Activated T-cell treated with anti-CD3 and anti-CD28 coated beads, Interleukin-2, amount 50 U/mL, for 72 hours (primary cell): ENCODE measurements at places on chromosomes 1 and 21.

GRCh38 chr21:32392880-32393676 is at the start of gene URB1:
URB1 (minus strand) TSS chr21:32393012; CDS start chr21:32392910, 102 bp downstream.
- DNase-seq = peak; percentile 95

DNA sequence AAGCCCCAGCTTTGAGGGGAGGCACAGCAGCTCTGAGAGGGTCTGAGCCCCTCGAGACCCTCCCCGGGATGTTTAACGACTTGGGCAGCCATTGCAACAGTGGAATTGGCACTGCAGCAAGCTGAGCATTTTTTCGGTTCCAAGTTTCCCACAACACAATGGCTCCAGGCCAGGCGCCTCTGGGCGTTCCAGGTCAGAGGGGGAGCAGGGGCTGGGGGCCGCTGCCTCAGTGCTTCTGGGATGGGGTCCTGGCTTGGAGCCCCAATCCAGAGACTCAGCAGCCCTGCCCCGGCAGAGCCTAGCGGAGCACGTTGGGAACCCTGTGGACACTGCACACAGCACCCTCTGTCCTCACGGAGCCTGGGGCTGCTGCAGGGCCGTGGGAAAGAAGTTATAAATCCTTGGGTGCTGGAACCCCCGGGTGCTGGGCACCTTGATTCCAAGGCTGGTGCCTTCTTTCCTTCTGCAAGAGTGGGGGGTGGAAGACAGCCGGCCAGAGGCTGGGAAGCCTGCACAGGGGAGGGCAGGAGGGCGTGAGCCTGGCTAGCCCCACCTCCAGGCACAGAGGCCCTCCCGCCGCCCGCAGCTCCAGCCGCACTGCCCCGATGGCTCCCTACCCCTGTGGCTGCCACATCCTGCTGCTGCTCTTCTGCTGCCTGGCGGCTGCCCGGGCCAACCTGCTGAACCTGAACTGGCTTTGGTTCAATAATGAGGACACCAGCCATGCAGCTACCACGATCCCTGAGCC is 50.1 kb downstream of the COL18A1 start:
- no peak for DNase-seq

DNA sequence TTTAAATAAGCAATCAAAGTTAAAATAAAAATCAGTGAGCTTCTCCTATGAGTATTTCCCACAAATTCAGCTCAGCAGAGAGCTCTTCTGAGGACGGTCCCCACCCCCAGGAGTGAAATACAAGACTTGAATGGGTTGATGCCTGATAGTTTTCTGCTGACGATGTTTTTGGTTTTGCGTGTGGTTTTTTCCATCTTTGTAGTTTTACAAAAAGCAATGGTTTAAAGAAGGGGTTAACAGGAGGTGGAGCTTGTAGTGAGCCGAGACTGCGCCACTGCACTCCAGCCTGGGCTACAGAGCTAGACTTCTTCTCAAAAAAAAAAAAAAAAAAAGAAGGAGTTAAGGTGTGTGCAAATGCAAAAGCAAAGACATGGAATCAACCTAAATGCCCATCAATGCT is 171.7 kb upstream of the COA6 start:
- DNase-seq = no peak

DNA sequence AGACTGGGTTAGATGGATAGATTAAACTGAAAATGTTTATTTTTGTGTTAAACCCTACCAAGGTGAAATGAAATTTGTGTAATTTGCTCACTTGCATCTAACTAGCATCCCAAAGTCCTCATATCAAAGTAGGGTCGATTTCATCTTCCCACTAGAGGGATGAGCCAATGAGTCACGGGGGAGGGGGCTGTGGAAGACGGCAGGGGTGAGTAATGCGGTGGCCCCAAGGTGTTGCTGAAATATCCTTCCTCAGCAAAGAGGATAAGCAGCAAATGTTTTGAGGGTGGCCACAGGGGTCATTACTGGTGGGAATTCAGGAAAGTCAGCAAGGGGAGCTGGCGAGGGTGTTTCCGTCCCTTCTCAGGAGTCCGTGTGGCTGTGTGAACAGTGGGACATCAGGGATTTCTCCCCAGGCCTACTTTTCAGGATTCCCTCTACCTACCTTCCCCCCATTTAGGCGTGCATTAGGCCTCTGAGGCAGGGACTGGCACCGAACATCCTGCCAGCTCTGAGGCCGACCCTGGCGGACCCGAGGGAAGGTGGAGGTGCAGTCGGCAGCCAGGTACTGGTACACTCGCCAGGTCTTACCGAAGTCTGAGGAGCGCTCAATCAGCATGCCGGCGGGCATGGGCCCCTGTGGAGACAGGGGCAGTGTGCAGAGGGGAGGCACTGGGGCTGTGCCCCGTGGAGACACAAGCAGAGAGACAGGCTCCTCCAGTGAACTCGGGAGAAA is 18.1 kb downstream of the LAMB3 start:
- no peak for DNase-seq

GRCh38 chr1:202235003-202235660 is 41.5 kb downstream of the LGR6 start:
- DNase-seq = no peak

GRCh38 chr1:234503193-234504050 is 24.4 kb upstream of the TARBP1 start:
- DNase-seq = no peak

DNA sequence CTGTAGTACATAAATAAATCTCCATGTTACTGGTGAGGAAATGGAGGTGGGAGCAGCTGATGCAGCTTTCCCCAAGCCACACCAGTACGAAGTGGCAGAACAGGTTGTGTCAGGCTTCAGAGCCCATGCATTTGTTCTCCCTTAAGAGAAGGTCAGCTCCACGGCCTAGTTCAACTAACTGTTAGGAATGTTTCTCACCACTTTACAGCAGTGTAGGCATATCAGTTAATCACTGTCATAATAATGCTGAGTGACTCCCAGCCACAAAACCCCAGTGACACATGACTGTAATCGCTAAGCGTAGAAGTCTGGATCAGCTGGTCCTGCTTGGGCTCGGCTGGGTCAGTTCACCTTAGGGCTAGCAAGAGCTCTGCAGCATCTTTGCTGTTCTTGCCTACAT is 90.4 kb downstream of the VPS26C start:
- DNase-seq = no peak

DNA sequence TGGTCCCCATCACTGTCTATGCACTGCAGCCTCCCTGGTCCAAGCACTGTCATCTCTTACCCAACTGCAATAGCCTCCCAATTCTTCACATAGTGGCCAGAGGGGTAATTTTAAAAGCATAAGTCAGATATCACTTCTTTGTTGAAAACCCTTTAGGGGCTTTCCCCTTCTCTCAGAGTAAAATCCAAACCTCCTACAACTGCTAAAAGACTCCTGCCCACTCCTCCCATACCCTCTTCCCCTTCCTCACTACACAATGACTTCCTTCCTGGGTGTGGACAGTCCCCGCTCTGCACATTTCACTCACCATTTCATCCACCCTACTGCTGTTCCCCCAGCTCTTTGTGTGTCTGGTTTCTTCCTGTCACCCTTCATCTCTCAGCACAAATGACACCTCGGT is 8.3 kb downstream of the MCOLN2 start:
- peak; percentile 23 for DNase-seq
